Activated CD4-positive, alpha-beta T cell treated with anti-CD3 and anti-CD28 coated beads, Interleukin-2, amount 10 ng/mL, durations not matched to agents 24 days and 14 days (primary cell): ENCODE measurements at places on chromosomes 12 and 14. TPM values are rescaled to one million over a fixed set of nuclear protein-coding genes. Genes with fewer than 3 reads are reported as not detected.

GRCh38 chr14:73426877-73427276 is 31.5 kb downstream of the NUMB start:
- no peak for DNase-seq
- H3K36me3 ChIP-seq = peaks cover 9% of the 10 kb centered on the region
- H3K27me3 ChIP-seq = no peaks in the 10 kb centered on the region
- no peak overlapping the region for H3K4me3 ChIP-seq
- H3K4me1 ChIP-seq = peaks cover 12% of the 10 kb centered on the region

FOXN4 gene
- not detected in 2 replicates for total RNA-seq

DNA sequence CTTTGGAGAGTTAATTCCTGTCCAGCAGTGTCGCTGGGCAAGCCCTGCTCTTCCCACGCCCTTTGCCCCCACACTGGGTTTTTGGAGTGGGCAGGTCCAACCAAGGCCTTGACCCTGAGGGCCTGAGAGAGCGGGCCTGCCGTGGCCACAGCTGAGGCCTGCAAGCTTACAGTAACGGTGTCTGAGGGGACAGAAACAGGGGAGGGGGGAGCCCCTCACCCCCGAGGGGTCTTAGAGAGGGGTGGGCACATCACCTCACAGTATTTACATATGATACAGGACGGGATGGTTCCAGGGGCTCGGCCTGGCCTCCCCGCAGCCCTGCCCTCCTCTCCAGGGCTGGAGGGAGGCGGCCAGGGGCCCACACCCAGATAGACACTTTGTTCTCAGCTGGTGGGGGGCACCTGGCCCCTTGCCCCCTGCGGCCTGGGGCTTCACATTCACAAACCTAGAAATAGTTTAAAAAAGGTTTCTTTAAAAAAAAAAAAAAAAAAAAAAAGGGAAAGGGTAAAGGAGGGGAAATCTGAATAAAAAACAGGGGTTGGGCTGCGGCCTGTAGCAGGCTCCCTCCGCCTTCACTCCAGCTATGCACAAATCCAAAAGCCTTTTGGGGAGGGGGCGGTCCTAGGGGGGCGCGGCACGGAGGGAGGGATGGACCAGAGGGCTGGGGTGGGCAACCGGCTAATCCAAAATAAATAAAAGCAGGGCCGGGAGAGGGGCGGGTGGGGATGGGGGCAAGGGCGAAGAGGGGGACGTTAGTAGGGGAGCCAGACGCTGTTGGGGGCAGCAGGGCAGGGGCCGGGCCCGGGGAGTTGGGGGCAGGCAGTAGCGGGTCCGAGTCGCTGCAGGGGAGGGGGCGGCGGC is 14.8 kb upstream of the PLA2G1B start:
- H3K27ac ChIP-seq = no peak overlapping the region
- H3K4me1 ChIP-seq = no peaks in the 10 kb centered on the region
- DNase-seq = no peak
- peaks cover 4% of the 10 kb centered on the region for H3K27me3 ChIP-seq
- no peaks in the 10 kb centered on the region for H3K36me3 ChIP-seq

EEF1AKMT3 gene
- 5.2 and 6.1 TPM in 2 replicates for total RNA-seq

DNA sequence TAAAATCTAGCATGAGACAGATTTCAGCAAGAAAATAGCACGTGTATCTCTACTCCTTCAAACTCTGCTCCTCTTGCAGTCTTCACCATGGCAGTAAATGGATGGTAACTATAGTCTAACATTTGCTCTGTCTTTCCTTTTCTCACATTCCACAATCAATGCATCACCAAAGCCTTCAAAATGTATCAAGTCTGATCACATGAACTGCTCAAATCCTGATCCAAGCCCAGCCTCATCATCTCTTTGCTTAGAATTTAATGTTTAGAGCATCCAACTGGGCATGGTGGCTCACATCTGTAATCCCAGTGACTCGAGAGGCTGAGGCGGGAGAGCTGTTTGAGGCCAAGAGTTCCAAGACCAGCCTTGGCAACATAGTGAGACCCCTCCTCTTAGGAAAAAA is 45.9 kb downstream of the CDK17 start:
- H3K4me3 ChIP-seq = no peak overlapping the region
- H3K4me1 ChIP-seq = peaks cover 33% of the 10 kb centered on the region
- no peak overlapping the region for H3K27ac ChIP-seq
- no peak for DNase-seq
- H3K27me3 ChIP-seq = no peaks in the 10 kb centered on the region

CLEC4E gene
- total RNA-seq = not detected in 2 replicates

POMT2 gene
- 23.5 and 24.3 TPM in 2 replicates for total RNA-seq

DNA sequence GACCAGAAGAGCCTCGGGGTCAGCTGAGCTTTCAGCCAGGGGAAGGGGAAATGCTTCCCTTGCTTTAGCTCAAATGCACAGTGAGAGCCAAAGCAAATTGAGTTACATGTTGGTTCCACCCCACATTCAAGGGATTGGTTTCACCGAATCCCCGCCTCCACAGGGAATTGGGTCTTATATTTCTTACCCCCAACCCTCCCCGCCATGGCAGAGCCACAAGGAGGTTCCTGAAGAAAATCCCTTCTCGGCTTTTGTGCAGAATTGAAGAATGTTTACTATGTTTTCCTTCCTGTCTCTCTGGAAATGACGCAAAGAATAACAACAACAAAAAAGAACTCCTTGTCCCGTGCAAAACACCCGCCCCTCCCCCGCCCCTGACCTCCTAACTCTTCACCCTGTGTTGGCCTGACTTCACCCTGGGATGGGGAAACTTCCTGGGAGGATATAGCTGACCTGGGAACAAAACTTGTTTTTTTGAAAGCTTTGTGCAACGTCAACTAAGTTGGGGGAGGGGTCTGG is 21.9 kb upstream of the CIPC start:
- H3K4me3 ChIP-seq = no peak overlapping the region
- H3K4me1 ChIP-seq = no peaks in the 10 kb centered on the region
- no peaks in the 10 kb centered on the region for H3K36me3 ChIP-seq
- DNase-seq = no peak
- H3K27ac ChIP-seq = no peak overlapping the region
- no peaks in the 10 kb centered on the region for H3K27me3 ChIP-seq

SP7 gene
- total RNA-seq = not detected in 2 replicates

GRCh38 chr12:109693160-109693559 is 20.5 kb upstream of the FAM222A start:
- peaks cover 4% of the 10 kb centered on the region for H3K27me3 ChIP-seq
- no peaks in the 10 kb centered on the region for H3K36me3 ChIP-seq
- DNase-seq = no peak
- H3K4me3 ChIP-seq = no peak overlapping the region
- no peaks in the 10 kb centered on the region for H3K4me1 ChIP-seq
